Tongue (tissue), 3 donors: ENCODE measurements at places on chromosomes 7 and 10. TPM values are rescaled to one million over a fixed set of nuclear protein-coding genes. Genes with fewer than 3 reads are reported as not detected.
A peak's percentile ranks its signal among the peaks of the same experiment; 100 is the strongest.

DNA sequence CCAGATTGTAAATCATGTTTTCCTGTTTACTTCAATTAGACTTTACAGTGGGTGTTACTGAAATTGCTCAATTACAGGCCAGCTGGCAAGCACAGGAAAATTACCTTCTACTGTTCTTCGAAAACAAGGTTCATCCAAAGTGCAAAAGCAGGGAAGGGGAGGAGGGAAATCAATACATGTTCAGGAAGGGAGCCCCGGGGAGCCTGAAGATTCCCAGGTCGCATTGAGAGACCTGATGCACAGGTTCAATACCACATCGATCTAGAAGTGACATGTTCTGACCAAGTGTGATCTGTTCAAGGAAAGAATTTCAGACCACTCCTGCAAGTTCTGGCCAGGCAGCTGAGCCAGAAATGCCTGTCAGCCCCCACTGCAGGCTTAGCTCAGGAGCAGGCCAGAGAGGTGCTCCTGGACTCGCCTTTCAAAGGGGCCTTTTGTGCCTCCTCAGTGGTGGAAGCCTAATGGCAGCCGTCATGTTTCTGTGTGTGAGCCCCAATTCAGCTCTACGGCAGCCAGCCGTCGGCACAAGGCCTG lies 35.9 kb downstream of the FAM53B start:
- no peak for DNase-seq

DNA sequence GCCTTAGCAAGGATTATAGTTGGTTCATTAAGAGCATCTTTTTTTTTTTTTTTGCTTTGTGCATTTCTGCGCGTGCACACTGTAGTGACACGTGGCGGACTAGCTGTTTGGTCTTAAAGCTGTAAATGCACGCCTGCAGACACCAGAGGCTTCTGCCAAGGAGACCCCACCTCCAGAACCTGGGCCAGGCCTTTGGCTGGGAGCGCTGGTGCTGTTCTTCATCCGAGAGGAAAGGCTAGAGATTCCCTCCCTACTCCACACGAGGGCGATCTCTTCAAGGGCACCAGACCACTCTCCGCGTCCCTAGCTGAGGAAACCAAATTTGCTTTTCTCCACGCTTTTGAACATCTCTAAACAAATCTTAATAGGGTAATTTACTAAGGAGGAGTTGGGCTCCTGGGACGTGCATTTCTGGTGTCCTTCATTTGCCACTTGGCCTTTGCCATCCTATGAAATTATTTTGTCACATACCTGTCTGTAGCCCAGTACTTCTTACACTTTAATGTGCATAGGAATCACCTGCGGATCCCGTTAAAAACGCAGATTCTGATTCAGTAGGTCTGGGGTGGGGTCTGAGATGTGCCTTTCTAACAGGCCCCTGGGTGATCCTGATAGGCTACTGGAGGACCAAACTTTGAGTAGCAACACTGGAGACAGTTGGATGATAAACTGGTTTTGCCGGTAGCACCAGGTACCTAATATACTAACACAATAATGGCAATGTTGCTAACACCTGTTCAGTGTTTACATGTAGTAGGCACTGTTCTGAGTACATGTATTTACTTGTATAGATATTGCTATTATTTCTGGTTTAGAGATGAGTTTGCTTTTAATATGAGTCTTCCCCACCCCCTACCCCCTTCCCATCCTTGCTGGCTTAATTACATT lies 1.3 kb upstream of the SLC26A5 start:
- DNase-seq, result peak; percentile 52

GRCh38 chr7:110442381-110442837 lies 648.5 kb upstream of the LRRN3 start:
- DNase-seq, result peak; percentile 28

- peak; percentile 46 for DNase-seq
These were observed 375 bp upstream of the CHN2 start for GRCh38 chr7:29194206-29194593.

DNA sequence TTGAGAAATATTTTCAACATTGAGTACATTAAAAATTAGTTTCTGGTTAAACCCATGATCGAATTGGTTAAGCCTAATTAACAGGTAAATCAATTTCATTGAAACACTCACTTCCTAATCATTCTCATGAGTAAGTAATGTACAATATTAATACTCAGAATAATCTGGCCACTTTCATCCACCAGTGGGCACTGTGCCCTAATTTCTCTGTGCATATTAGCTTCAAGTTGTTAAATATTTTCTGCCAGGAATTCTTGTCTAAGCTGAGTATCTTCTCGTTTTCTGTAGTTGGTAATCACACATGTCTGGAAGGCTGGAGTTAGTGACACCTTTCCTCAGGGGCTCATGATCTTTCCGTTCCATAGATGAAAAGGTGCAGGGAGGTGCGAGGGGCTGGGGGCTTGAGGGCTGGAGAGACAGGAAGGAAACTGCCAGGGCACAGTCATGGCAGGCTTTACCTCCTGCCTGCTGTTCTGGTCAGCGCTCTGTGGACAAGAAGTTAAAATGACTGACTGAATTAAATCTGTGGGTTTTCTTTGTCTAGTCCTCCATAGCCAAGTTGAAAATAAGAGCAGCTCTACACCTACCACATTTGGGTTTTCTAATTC lies 71.9 kb downstream of the WIPF3 start:
- peak; percentile 74 for DNase-seq

GRCh38 chr7:113199841-113200240 lies 81.5 kb upstream of the SMIM30 start:
- DNase-seq, result peak; percentile 8

GRCh38 chr7:7014827-7015595 lies 167.3 kb upstream of the C1GALT1 start:
- DNase-seq, result no peak

- peak; percentile 94 for DNase-seq
These were observed 153.7 kb downstream of the DNAJB9 start for GRCh38 chr7:108723381-108723814.

DNA sequence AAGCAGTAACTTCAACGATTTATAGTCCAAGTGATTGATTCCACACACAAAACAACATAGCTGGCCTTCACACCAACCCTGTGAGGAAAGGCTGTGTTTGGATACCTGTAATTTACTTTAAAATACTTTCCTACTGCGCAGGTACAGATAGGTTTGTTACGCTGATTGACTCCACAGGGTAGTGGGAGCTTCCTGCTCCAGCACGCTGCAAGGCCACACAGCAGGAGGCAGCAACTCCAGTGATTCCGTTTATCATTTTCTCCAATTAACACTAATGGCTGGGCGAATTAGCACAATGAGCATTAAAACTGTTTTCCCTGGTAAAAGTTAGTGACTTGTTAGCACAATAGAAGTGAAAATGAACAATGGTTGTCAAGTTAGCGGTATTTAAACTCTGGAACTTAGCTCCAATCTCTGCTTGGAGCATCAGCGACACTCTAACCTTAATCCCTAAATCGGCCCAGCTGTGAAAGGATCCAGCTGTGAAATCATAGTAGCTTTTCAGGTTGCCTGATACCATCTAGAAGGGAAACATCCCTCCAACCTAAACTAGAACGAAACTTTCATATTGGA lies 959 bp downstream of the DCLRE1C start:
- peak; percentile 11 for DNase-seq

GRCh38 chr7:23181684-23182553 lies at the start of gene NUP42:
Gene NUP42 (plus strand): TSS chr7:23182048. CDS start chr7:23182086, 38 bp downstream.
- peak; percentile 99 for DNase-seq

DNA sequence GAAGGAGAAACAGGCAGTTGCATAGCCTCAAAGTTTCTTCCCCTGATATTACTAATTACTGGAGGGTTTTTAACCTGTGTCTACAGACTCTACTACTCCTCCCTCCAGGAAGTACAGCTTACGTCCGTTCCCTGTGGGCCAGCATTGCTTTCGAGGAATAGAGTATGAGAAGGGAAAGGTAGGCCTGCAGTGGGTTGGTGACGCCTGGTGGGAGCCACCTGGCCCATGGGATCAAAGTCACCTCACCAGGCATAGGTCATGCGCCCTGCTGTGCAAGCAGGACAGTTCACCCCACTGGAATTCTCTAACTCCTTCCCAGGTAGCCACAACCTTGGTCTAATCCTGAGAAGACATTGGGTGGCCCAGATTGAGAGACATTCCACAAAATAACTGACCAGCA lies 29.8 kb downstream of the LMTK2 start:
- no peak for DNase-seq

DNA sequence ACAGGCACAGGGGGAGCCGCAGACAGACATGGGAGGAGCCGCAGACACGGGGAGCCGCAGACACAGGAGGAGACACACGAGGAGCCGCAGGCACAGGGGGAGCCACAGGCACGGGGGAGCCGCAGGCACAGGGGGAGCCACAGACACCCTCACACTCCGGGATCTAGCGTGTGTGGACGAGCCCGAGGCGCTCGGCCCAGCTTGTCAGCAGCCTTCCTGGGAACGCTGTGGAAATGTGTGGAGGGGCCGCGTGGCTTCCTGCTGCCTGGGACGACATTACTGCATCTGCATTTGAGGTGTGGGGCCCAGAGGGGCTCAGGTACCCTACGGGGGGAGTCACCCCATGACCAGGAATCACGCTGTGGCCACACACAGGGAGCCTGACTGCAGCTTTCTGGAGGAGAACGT lies 313.2 kb downstream of the PTPRN2 start:
- no peak for DNase-seq

GRCh38 chr7:121957626-121958025 lies 84.7 kb downstream of the PTPRZ1 start:
- no peak for DNase-seq

DNA sequence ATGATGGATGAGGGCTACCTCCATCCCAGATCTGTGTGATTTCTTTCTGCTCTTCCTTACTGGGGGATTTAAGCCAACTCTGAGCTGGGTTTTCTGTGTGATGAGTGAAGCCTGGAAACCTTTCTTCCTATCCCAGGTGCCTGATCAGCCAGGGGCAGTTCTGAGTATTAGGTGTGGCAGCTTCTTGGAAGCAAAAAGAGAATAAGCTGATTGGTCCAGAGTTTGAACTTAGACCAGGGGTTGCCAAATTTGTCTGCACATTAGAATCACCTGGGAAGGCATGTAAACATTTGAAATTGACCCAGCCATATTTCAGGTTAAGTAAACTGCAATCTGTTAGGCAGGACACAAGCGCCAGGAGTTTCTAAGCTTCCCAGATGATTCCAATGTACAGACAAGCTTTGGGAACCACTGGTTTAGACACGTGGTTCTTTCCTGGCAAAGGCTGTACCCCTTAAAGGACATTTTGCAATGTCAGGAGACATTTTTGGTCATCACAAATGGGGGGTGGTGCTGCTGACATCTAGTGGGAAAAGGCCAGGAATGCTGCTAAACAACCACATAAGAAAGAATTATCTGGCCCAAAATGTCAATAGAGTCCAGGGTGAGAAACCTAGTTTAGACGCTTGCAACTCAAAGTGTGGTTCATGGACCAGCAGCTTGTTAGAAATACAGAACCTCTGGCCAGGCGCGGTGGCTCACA lies 160.5 kb upstream of the GHITM start:
- peak; percentile 25 for DNase-seq

GRCh38 chr10:79475877-79476276 lies 30.5 kb upstream of the ZCCHC24 start:
- DNase-seq, result no peak

GRCh38 chr7:94874036-94874785 lies 33.2 kb upstream of the PPP1R9A start:
- no peak for DNase-seq

GRCh38 chr10:11114269-11114668 lies 96.6 kb downstream of the CELF2 start:
- DNase-seq, result no peak

GRCh38 chr10:90998733-90999511 lies 78.0 kb upstream of the ANKRD1 start:
- DNase-seq, result peak; percentile 57

DNA sequence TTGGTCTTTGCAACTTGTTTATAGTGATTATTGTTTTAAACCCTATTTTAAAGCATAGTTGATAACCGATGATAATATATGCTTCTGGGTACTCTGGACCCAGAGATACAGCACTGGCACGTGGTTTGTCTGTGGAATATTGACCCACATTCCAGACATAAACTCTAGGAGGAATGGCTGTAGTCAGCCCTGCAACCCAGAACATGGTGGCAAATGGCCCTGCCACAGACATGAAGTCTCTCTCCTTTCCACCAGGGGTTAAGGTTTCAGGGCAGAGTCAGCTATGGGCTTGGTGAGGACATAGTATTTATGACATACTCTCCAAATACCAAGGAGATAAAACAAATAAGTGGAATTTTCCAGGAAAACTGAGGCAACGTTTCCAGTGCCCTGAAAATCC lies 83.6 kb downstream of the NAMPT start:
- no peak for DNase-seq

Gene CFAP43
- total RNA-seq, result 1.1 TPM

Gene TRPV5
- 0.21 TPM for total RNA-seq

Gene CASD1
- total RNA-seq, result 116 TPM

Gene VAX1
- total RNA-seq, result not detected

Gene NKX6-2
- not detected for total RNA-seq

Gene NPFFR1
- total RNA-seq, result not detected

Gene PIK3AP1
- 9.8 TPM for total RNA-seq

Gene WDFY4
- 5.7 TPM for total RNA-seq

Gene TMEM139
- 0.51 TPM for total RNA-seq

Gene SPDYE5
- not detected for total RNA-seq

Gene CAV1
- total RNA-seq, result 248 TPM

Gene SLC16A12
- 3.1 TPM for total RNA-seq

Gene RAB19
- total RNA-seq, result not detected
